Endothelial cell of umbilical vein (primary cell): ENCODE measurements at places on chromosomes 7 and 10. TPM values are rescaled to one million over a fixed set of nuclear protein-coding genes. Genes with fewer than 3 reads are reported as not detected.

GIMAP6 gene
- 58.7 and 65.6 TPM in 2 replicates for polyA plus RNA-seq

UPF2 gene
- 3.3 and 4.8 TPM in 2 replicates for polyA plus RNA-seq

SGCE gene
- polyA plus RNA-seq: 37.3 and 46.8 TPM in 2 replicates

FAM25C gene
- not detected in 2 replicates for polyA plus RNA-seq

RSBN1L gene
- polyA plus RNA-seq: 3.0 and 3.4 TPM in 2 replicates

SEC24C gene
- polyA plus RNA-seq: 108 and 117 TPM in 2 replicates

SFTPA1 gene
- polyA plus RNA-seq: not detected in 2 replicates

ADAM22 gene
- polyA plus RNA-seq: 0.19 and 0.33 TPM in 2 replicates

TMEM213 gene
- polyA plus RNA-seq: not detected in 2 replicates

HPSE2 gene
- polyA plus RNA-seq: not detected in 2 replicates

AKR1C4 gene
- not detected in 2 replicates for polyA plus RNA-seq

SYNPO2L gene
- polyA plus RNA-seq: not detected in 2 replicates

- DNase-seq: no peak
Measured at GRCh38 chr10:124383496-124383895, 35.2 kb downstream of the OAT start.

- no peak for DNase-seq
Measured at GRCh38 chr7:127706766-127707165, 54.8 kb downstream of the SND1 start.

- DNase-seq: no peak
Measured at GRCh38 chr10:51743146-51743545, 43.8 kb upstream of the CSTF2T start.

GRCh38 chr10:84654671-84655070 lies 326.3 kb downstream of the CCSER2 start:
- no peak for DNase-seq

DNA sequence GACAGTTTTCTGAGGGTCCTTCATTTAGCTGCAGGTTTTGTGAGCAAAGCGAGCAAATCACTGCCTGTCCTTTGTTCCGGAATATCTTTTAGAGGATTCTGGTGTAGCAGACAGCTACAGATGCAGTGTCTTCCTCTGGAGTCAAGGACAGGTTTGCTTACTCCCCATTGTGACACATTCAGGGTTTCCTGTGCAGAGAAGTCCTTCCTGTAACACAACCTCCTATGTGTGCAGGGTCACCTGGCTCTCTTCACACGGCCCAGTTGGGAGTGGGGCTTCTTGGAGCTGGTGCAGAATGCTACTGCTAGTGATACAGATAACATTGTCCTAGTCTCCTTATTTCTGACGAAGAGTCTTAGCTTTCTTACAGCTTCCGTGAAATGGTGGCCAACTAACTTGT lies 47.9 kb downstream of the RBM33 start:
- peak; percentile 39 for DNase-seq

DNA sequence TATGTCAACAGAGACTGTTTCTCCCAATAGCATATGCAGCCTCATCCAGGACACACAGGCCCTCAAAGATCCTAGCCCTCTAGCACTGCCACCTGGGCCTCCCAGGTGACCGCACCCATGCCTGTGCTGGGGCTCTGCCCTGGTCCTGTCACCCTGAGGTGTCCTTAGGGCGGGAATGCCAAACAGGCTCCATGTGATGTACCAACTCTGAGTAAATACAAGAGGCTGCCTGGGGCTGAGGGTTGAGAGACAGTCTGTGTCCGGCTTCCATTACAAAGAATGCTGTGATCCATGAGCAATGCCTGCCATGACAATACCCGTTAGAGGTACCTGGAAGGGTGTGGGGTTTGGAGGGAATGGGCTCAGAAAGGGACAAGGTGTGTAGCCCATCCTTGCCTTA lies 83.0 kb upstream of the KAT6B start:
- no peak for DNase-seq

DNA sequence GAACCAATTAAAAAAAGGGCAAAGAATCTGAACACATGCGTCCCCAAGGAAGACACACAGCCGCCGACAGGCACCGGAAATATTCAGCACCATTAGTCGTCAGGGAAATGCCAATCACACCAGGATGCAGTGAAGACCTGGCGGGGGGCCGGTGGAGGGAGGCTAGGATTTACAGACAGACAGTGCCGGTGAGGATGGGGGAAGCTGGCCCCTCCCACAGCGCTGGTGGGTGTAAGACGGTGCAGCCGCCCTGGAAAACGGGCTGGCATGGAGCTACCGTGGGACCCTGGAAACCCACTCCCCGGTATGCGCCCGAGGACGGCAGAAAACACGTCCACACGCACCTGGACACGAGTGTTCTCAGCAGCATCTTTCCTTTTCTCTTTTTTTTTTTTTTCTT lies 4.8 kb upstream of the ADAP1 start:
- no peak for DNase-seq

DNA sequence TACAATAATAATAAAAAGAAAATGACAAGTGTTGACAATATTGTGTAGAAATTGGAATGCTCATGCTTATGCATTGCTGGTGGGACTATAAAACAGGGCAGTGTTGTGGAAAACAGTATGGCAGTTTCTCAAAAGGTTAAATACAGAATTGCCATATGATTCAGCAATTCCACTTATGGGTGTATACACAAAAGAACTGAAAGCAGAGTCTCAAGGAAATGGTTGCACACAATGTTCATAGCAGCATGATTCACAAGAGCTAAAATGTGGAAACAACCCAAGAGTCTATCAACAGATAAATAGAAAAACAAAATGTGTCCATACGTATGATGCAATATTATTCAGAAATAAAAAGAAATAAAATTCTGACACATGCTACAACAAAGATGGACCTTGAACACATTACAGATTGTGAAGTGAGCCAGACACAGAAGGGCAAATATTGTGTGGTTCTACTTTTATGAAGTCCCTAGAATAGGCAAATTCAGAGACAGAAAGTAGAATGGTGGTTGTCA lies 64.8 kb upstream of the GRM8 start:
- DNase-seq: no peak

DNA sequence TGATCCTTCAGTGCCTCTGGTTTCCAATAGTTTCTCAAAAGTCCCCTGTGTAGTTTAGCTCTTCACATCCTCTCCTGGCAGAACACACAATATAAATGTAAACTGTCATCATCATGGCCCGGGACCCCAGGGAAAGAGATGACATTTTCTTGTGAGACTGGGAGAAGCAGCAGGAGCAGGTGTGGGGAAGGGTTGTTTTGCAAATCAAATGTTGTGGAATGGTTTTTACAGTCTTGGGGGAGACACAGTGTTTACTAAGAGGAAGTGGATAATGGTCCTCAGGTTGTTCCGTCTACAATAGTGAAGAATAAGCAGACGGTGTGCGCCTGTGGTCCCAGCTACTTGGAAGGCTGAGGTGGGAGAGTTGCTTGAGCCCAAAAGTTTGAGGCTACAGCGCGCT lies 159.1 kb downstream of the SEC23IP start:
- DNase-seq: no peak

GRCh38 chr10:95341716-95342130 lies 50.9 kb upstream of the PDLIM1 start:
- no peak for DNase-seq

- peak; percentile 94 for DNase-seq
Measured at GRCh38 chr7:12761691-12762090, 74.3 kb downstream of the ARL4A start.

GRCh38 chr7:117479225-117480054 lies at the start of gene CFTR:
TSS of gene CFTR (plus strand) at chr7:117480025. CDS start at chr7:117480095, 70 bp downstream.
- no peak for DNase-seq

DNA sequence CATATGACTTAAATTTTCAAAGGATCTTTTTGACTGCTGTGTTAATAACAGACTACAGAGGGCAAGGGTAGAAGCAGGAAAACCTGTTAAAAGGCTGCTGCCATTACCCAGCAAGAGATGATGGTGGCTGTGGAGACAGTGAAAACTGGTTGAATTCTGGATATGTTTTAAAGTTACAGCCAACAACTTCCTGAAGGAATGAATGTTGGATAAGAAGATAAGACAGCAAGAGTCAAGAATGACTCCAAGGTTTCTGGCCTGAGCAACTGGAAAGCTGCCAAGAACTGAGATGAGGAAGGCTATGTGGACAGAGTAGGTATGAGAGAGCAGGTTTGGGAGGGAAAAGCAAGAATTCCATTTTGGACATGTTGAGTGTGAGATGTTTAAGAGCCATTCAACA lies 19.1 kb downstream of the CNOT4 start:
- DNase-seq: peak; percentile 52

- no peak for DNase-seq
Measured at GRCh38 chr7:48621076-48621475, 303.3 kb upstream of the CDC14C start.

DNA sequence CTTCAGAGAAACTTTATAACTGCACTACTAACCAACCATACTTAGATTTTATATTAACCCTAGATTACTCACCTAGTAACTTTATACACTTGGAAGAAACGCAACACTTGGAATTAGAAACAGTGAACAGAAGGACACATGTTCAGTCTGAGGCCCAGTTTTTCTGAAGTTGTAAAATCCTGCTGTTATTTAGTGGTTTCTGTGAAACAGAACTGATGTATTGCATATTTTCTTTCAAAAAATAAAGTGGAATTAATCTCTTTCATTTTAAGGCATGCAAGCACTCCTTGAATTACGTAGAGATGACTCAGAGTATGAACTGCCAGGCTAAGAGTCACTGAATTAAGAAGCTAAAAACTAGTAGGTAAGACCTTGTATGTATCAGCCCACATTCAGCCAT lies 215.8 kb downstream of the SKAP2 start:
- DNase-seq: no peak

- no peak for DNase-seq
Measured at GRCh38 chr10:36119455-36119854, 477.4 kb upstream of the FZD8 start.

GRCh38 chr7:105016709-105017656 lies 3.0 kb downstream of the KMT2E start:
- peak; percentile 47 for DNase-seq

DNA sequence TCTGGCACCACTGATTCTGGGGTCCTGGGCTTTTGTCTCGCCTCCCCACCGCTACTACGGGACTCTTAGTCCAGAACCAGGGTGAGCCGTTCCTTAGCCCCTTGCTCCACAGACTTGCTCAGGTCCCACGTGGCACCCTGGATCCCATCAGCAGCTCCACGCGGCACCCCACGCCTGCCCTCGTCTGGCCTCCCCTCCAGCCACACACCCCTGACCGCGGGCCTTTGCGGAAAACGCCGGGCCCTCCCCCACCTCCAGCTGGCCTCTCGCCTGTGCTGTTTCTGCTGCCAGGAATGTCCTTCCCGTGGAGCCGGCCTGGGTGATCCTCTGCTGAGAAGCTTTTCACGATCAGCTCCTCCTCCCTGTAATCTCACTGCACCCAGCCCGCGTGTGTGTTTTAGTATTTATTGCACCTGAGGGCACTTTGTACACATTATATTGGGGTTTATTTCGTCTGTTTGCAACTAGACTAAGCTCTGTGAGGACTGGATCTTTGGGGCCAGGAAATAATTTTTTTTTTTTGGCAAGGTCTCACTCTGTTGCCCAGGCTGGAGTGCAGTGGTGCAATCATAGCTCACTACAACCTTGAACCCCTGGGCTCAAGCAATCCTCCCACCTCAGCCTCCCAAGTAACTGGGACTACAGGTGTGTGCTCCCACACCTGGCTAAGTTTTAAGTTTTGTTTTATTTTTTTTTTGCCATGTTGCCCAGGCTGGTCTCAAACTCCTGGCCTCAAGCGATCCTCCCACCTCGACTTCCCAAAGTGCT lies 10.5 kb upstream of the TTYH3 start:
- DNase-seq: peak; percentile 49

DNA sequence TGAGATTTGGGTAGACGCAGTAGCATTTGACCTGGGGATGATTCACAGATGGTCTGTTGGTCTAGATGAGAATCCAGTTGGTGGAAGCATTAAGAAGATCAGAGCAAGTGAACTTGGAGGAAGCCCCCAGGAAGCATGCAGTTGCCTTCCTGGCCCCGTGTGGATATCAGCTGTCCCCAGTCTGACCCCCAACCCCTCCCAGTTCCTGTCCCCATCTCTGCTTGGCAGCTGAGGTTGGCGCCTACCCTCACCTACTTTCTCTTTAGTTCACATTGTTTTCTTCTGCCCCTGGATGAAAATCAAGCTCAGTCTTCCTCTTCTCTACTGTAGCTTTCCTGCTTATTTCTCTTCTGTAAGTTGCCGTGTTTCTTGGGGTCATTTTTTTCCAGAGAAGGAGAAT lies 227.9 kb downstream of the GATA3 start:
- DNase-seq: no peak

GRCh38 chr10:130190055-130190736 lies 54.0 kb downstream of the GLRX3 start:
- peak; percentile 89 for DNase-seq

DNA sequence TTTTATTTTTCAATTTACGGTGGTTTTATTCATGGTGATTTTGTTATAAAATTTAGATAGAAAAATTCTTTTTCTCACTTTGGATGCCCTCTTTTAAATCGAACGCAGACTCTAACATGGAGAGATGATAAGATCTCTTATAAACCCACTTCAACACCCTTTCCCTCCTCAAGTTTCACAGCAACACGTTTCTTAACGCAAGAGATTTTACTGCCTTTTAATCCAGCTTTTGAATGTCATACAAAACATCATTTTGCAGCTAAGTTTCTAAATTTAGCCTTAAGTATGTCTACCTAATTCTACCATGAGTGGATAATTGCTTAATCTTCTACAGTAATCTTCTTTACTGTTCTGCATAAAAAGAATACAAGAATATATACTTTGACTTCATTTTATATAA lies 70.0 kb downstream of the SEMA3C start:
- no peak for DNase-seq

- DNase-seq: no peak
Measured at GRCh38 chr10:43214071-43214955, 52.6 kb downstream of the RASGEF1A start.

GRCh38 chr7:145224775-145225174 lies 388.9 kb upstream of the TPK1 start:
- DNase-seq: no peak
